ENCODE measurements at places on chromosomes 2 and 18.

DNA sequence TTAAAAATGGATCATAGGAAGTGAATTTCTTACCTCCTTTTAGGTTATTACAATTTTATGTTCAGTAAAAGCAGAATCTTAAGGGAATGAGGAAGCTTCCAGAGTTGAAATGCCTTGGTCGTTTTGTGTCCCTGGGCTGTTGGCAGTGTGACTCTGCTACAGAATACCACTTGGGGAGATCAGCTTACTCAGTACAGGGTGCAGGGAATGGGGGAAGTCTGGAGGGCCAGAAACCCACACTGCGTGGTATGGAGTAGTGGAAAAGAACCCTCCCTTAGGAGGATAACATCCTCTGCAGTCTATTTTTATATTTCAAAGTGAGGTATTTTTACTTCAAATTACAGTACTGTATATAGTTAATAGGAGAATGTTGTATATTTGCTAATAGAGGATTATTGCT lies 51.1 kb downstream of the R3HDM1 start:
- no peak for DNase-seq

- no peak for DNase-seq
Observed at GRCh38 chr18:6478121-6478520, 63.4 kb upstream of the L3MBTL4 start.

DNA sequence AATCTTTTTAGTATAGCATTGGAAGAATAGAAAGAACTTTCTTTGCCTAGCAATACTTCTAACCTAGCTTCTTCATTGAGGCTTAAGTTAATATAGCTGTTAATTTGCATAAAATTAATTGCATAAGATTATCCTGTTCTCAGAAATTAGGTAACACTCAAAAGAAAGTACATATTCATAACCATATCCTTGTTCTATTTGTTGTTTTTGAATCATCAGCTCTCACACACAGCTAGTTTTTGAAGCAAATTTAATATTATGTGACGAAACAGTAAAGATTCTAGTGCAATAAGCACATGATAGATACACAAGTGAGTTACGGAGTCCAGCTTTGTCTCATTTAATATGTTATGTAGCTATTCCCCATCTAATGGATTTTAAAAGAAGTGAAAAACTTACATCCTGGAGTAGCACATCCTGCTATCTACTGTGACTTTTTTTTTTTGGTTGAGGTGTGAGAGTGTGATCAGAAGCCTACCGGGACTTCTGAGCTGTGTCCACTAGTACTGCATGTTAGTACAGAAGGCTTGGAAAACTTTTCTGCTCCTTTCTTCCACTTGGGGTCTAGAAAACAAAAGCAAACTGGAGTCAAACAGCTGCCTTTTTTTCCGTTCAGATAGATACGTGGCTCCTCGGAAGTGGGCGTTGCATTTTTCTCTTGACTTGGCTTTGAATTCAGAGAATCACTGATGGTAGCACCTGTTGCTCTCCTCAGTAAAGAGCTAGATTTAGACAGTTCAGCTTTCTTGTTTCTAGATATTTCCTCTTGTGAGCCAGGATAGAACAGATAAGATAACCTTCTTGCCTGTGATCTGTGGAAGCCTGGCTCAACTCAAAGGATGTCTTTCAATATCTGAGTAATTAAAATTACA lies 27.2 kb downstream of the KDM3A start:
- no peak for DNase-seq

GRCh38 chr18:78228974-78229373 lies 750.6 kb upstream of the SALL3 start:
- no peak for DNase-seq

- no peak for DNase-seq
Observed at GRCh38 chr18:23487738-23488570, 15.4 kb upstream of the RMC1 start.

DNA sequence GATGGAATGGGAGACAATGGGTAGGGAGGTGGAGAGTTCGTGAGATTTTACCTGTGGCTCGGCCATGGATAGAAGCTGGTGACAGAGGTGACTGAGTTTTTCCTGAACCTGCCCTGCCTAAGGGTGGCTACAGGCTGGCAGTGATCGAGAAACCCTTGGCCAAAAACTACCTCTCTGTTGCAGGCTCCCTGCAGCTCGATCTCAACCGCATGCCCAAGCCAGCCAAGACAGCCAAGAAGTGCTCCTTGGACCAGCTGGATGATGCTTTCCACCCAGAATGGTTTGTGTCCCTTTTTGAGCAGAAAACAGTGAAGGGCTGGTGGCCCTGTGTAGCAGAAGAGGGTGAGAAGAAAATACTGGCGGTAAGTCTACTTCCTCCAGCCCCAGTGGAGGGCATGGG lies 225.5 kb downstream of the DYSF start:
- no peak for DNase-seq

- DNase-seq = no peak
Observed at GRCh38 chr2:233163486-233164103, 87.9 kb upstream of the ATG16L1 start.

DNA sequence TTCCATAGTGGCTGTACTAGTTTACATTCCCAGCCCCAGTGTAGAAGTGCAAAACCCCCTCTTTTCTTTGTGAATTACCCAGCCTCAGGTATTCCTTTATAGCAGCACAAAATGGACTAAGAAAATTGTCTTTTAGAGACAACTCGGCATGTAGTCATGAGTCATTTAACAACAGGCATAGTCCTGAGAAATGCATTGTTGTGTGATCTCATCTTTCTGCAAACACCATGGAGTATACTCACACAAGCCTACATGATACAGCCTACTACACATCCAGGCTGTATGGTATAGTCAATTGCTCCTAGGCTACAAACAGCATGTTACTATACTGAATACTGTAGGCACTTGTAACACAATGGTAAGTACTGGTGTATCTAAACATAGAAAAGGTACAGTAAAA lies 44.4 kb upstream of the MBP start:
- no peak for DNase-seq

DNA sequence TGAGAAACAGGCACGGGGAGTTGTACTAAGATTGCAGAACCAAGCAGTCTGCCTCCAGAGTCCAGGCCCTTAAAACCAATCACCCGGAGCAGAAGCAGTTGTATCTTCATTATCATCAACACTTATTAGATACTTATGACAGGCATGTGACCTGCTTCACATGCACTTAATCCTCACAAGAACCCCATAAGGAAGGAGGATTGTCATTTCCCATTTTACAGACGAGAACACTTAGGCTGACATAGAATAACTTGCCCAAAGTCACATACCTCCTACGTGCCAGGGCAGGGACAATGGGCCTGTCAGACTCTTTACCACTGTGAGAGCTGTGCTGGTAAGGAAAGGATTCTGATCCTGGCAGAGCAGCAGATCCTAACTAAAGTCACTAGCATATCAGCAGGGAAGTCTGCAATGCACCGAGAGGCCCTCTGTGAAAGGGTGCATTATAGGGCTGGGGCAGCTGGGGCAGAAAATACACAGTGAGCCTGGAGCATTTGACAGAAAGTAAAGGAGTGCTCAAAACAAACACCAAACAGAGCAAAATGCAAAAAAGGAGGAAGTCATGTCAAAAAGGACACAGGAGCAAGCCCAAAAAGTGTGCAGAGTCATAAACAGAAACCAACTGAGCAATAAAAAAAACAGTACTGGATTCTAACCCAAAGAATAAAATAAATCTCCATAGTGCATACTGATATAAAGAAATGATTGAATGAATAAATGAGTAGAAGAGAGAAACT lies 55.9 kb upstream of the SP3 start:
- no peak for DNase-seq

- DNase-seq = no peak
Observed at GRCh38 chr2:352696-353095, 64.8 kb upstream of the ALKAL2 start.

- no peak for DNase-seq
Observed at GRCh38 chr18:48450685-48451084, 41.5 kb upstream of the ZBTB7C start.

DNA sequence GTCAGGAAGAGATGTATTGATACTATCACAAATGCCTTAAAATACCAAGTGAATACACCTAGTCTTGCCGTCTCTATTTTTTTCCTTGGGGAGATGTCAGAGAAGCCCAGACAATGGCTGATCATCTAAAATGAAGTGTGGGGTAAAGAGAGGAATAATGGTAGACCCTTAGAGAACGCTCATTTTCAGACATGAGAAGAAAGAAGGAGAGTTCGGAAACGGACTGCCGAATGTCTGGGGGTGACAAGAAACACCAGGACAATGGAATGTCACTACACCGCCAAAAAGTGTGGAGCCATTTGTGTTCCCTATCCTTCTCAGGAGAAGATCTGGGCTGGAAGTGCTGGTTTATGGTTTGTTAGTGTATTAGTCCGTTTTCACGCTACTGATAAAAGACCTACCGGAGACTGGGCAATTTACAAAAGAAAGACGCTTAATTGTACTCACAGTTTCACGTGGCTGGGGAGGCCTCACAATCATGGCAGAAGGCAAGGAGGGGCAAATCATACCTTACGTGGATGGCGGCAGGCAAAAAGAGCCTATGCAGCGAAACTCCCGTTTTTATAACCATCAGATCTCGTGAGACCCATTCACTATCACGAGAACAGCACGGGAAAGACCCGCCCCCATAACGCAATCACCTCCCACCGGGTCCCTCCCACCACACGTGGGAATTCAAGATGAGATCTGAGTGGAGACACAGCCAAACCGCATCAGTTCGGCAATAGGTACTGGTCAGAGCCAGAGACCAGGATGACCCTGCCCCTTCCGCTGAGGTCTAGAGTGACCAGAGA lies 743.7 kb downstream of the GALR1 start:
- DNase-seq = no peak

- no peak for DNase-seq
Observed at GRCh38 chr18:54964741-54965140, 5.5 kb upstream of the CCDC68 start.

- DNase-seq = no peak
Observed at GRCh38 chr2:5561006-5561405, 131.2 kb upstream of the SOX11 start.

DNA sequence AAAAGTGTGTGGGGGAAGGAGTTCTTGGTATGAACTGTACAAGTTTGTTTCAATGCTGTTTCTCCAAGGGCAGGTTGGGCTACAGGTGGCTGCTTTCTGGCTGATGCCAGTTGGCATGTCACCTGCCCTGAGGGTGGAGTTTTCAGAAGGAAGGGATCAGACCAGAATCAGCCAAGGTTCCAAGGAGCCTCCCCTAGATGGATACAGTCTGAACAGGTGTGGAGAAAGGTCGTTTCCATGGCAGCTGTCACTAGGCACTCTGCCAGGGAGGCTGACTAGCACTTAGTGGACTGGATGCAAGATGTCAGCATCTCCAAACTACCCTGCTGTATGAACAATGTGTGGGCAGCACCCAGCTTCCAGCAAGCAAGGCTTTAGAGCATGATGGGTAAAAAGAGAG lies 444.4 kb upstream of the HNRNPA3 start:
- no peak for DNase-seq

GRCh38 chr18:35949903-35950627 lies 22.4 kb upstream of the RMP24 start:
- no peak for DNase-seq

- DNase-seq = no peak
Observed at GRCh38 chr18:36396190-36396589, 98.7 kb downstream of the FHOD3 start.

DNA sequence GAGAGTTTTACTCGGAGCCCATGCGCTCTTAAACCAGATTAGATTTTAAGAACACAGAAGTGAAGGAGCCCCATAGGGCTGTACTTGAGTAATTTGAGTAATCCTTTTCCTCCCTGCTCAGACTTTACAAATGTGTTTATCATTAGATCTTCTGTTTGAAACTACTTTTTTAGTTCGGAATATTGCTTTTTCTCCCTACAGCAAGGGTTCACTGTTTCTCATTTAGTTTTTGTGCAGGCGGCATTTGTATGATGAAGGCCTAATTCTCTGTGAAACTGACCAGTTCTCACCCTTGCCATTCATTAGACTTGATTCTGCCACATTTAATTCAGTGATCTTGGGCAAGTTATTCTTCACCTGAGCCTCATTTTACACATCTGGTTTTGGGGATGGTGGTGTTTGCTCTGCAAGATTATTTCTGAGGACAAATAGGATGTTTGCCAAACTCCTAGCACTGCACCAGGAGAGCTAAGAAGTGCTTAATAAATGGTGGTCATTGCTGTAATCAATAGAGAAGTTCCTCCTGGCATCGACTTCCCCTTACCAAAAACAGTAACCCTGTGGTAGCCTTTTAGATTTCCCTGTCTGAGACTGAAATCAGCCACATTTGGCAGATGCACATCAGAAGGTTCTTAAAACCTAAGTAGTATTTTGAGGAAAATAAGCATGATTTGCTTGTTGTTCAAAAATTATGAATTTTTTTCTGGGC lies 2.2 kb downstream of the B3GNT2 start:
- no peak for DNase-seq

DNA sequence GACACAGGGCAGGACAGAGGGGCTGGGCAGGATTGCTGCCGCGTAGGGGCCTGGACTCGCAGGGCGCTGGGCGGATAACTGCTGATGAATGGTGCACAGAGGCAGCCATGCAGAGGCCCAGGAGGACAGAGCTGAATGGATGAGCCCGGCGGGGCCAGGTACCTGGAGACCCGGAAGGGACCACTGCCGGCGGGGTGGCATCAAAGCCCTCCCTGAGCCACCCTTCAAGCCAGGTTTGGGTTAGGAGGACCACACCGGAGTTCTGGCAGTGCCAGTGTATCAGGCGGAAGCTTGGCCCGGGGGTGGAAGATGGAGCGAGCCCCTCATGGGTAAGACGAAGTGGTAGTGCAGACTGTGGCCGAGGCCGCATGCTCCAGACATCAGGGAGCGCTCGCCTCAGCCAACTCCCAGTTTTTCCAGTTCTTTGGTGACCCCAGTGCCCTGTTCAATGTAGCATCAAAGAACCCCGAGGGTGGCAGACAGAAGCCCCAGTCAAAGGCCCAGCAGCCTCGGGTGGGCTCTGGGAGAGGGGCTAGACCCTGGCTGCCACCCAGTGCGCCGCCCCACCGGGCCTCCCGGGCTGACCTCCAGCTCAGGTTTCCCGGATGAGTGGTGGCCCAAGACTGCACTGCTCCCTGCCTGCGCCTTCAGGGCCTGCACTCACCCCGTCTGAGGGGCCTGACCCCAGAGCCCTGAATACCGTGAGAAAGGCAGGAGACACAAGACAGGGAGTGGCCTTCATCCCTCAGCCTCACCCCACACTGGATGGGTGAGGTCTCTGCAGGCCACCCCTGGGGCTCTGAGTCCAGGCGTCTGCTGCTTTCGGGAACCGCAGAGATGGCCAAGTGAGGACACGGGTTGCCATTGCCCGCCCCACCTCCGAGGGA lies 50.9 kb downstream of the ACAA2 start:
- DNase-seq = no peak

- no peak for DNase-seq
Observed at GRCh38 chr2:68709421-68709911, 25.1 kb upstream of the ARHGAP25 start.

GRCh38 chr18:49618742-49619681 lies 57.2 kb downstream of the LIPG start:
- DNase-seq = no peak
